Stimulated activated CD8-positive, alpha-beta memory T cell treated with anti-CD3 and anti-CD28 coated beads, Interleukin-15, amount 100 ng/mL, for 1 hour (primary cell): ENCODE measurements at places on chromosomes 6 and 20.

DNA sequence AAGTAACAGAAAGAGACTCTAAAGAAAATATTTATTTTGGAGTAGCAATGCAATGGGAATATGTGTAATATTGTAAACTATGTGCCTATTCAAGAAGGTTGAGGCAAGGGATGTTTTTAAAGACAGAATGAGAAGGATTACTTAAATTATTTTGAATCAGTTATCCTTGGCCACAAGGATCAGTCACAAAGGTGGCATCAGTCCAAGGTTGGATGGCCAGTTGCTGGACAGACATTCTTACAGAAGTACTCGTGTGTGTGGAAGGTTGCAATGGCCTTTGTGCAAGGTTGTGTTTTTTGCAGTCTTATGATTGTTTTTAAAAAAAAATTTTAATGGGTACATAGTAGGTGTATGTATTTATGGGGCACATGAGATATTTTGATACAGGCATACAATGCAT is 2.0 kb downstream of the QRSL1 start:
- no peak for DNase-seq

- no peak for DNase-seq
Measured at GRCh38 chr20:21053002-21053762, 53.0 kb downstream of the LINC00237 start.

DNA sequence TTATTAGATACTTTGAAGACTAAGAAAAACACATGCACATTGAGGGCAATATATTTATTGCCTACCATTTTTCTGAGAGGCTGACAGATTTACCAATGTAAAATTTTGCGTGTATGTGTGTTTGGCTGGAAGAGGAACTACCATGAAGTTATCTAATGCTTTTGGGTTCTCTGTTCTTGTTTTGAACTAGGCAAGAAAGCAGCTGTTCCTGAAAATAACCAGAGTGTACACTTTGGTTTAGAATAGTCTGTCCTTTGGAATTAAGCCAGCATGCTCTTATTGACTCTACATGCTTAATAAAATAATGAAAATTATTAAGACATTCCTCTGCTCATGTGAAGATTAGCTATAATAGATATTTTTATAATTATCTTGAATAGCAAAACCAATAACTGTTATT is 129.2 kb downstream of the MYB start:
- DNase-seq, result no peak

GRCh38 chr6:34384321-34385153 is 7.9 kb downstream of the NUDT3 start:
- no peak for DNase-seq

- no peak for DNase-seq
Measured at GRCh38 chr6:10587656-10588406, 66.7 kb downstream of the GCNT2 start.

DNA sequence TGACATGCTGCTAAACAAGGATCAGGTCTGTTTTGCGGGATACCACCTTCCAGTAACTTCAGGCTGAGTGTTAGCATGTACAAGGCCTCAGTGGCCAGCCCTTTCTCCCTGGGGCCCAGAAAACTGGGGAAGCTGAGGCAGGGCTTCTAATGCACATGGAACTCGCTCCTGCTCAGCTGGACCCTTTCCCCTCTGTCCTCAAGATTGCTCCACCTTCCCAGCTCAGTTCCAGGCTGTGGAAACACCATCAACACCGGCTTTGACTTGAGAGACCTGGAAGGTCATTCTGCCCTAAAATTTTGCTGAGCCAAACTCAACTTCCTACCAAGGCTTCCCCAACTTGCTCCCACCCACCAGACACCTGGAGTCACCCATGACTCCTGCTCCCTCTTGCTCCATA is 4.2 kb upstream of the BLCAP start:
- DNase-seq, result no peak

DNA sequence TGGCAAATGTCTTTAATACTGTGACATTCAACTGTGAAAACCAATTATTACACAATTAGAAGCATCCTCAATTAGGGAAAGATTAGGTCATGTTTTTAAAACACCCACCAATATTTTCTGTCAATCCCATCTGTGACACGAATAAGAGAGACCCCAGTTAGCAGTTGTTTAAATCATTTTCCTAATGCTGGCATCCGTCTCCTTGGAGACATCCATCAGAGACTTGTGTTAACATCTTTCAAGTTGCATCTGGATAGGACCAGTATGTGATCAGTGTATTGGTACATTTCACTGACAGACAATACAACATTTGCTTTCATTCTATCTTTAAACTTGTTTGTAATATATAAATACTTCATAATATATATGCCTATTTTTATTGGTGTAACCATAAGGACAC is 420.7 kb upstream of the RNF217 start:
- DNase-seq, result no peak

DNA sequence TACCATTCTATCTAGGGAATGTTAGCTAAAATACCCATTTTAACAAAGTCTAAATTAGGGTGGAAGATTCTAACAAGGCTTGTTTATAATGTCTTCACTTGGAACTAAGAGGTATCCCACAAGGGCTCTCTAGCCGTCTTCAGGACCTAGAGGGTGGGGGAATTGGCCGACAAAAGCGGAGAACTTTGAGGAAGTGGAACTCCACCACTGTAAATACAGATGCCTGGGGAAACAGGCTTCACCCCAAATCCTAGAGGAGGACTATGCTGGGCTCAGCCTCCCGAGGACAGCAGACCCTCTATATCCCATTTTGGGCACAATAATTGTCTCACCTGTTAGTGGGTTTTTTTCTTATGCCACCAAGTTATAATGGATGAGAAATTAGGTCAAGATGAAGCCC is 58.0 kb upstream of the TFB1M start:
- DNase-seq, result no peak

- DNase-seq, result no peak
Measured at GRCh38 chr6:15322184-15322583, 76.3 kb downstream of the JARID2 start.

GRCh38 chr6:41748542-41748941 is 1.3 kb upstream of the PGC start:
- DNase-seq, result no peak

DNA sequence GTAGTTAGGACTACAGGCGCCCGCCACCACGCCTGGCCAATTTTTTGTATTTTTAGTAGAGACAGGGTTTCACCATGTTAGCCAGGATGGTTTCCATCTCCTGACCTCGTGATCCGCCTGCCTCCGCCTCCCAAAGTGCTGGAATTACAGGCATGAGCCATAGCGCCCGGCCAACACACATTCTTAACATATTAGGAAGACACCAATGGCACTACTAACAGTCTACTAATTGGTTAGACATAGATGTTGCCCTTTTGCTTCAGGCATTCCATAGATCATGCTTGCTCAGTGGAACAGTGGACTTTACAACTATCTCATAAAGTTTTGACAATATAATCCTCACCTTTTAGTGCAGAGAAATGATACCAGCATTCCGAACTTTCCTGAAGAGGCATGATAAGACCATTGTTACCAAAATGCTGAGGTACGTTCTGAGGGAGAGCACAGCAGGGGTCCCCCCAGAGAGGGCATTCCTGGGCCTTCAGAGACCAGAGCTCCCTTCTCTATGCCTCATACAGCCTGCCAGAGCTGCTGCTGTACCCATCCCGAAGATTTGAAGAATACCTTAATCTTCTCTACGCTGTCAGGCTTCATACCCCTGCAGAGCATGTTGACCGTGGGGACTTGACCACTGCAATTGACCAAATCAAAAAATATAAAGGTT is 89.4 kb downstream of the ECT2L start:
- DNase-seq, result no peak

- no peak for DNase-seq
Measured at GRCh38 chr6:107822176-107823046, 1.7 kb downstream of the SCML4 start.

GRCh38 chr6:141491684-141492083 is 641.0 kb upstream of the GJE1 start:
- no peak for DNase-seq

- no peak for DNase-seq
Measured at GRCh38 chr6:143745166-143746133, 67.7 kb downstream of the PHACTR2 start.

GRCh38 chr6:115191989-115192388 is 849.2 kb upstream of the HS3ST5 start:
- no peak for DNase-seq

DNA sequence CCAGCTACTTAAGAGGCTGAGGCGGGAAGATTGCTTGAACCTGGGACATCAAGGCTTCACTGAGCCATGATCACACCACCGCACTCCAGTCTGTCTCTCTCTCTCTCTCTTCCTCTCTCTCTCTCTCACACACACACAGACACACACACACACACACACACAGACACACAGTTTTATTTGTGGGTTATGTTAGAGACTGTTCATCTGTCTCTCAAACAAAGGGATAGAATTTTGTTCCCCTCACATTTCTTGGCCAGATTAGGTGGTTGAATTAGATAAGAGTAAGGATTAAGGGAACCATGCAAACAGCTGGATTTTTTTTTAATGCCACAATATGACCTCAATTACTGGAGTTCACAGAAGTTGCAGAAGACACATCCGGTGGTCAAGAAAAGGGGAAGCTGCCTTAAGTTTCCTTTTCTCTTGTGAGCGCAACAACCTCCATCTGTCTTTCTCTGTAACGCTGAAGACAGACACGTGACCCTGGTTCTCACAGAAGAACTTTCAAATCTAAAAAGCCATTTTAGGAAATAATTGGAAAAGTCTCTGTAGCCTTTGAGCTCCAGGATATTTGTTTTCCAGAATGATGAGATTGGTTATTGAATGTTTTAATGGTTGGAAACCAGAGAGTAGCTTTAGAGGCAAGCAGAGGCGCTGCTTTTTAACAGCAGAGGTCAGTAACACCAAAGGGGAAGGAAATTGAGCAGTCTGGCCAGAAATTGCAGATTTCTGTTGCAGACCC is 32.9 kb upstream of the LGSN start:
- no peak for DNase-seq

- no peak for DNase-seq
Measured at GRCh38 chr20:3741836-3742458, 9.5 kb downstream of the HSPA12B start.

GRCh38 chr6:14068133-14068532 is 49.4 kb upstream of the CD83 start:
- DNase-seq, result no peak

DNA sequence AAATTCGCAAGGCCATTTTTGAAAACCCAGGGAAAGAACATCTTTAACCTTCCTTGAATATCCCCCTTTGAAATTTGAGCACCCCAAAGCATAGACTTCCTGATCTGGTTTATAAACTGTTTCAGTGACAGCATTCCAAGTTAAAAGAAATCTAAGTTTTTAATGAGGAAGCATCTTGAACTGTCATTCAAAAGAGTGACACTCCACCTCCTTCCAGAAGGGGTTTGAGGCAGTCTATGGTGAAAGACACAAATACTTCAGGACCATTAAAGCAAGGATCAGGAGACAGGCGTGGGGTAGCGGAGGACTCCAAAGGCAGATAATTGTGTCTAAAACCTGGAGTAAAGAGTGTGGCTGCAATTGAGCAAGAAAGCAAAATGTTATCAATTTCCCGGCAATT is 691 bp downstream of the GHRH start:
- no peak for DNase-seq

- DNase-seq, result no peak
Measured at GRCh38 chr6:124991764-124992295, 29.6 kb downstream of the RNF217 start.

DNA sequence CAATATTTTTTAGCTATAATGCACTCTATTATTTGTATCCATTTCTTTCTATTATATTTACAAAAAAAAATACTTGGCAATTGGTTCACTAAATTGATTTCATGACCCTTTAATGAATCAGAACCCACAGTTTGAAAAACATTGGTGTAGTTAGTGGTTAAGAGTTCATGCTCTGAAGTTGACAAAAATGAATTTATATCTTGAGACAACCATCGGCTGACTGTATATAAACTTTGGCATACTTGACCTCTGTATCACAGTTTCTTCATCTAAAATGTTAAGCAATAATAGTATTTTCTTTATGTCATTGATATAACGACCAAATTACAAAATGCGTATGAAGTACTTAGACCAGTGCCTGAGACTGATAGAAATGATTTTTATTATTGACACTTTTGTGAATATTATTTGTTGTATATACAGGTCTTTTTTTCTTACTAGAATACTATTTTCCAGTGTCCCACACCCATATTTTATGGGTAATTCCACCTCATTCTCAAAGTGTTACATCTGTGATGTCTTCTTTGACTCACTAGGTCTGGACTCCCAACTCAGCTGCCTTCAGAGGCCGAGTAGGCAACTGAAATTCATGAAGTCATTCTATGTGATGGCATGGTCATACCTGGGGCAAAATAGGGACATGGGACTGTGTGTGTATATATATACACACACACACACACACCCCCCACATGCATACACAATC is 459.2 kb downstream of the RFPL4B start:
- no peak for DNase-seq

DNA sequence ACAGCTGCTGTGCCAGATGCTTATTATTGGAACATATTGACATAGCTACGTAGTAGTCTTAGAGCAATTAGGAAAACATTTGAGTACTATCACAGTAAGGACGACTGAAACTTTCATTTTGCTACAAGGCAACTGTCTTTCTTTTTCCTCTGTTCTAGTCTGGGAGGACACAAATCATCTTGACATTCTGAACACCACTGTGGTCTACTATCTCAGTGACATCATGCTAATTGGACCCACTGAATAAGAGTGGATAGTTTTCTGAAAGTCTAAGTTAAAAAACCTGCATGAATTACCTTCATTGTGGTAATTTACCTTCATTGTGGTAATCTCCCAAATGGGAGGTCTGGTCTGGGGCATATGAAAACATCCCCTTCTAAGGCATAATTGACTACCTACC is 163.3 kb upstream of the MOCS1 start:
- DNase-seq, result no peak

- no peak for DNase-seq
Measured at GRCh38 chr6:62392291-62392690, 106.3 kb upstream of the KHDRBS2 start.
